ENCODE measurements at places on chromosomes 2 and 18.

GRCh38 chr2:150639383-150639782 is 151.9 kb upstream of the RND3 start:
- DNase-seq = no peak

DNA sequence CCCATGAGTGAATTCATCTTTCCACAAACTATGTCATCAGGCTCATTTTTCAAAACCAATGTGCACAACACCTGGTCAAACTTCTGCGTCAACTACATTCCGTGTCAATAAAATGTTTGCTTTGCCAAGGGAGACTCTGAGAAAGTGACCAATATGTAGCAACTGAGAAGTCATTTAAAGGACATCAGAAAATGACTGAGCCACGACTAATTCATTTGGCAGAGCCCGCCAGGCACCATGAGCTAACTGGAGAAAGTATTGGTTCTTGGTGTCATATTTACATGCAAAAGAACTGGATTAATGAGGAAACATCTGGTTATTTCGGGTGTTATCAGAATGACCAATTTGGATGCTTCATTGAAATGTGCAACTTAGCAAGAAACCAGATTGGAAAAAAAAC is 7.2 kb downstream of the RND3 start:
- DNase-seq = no peak

DNA sequence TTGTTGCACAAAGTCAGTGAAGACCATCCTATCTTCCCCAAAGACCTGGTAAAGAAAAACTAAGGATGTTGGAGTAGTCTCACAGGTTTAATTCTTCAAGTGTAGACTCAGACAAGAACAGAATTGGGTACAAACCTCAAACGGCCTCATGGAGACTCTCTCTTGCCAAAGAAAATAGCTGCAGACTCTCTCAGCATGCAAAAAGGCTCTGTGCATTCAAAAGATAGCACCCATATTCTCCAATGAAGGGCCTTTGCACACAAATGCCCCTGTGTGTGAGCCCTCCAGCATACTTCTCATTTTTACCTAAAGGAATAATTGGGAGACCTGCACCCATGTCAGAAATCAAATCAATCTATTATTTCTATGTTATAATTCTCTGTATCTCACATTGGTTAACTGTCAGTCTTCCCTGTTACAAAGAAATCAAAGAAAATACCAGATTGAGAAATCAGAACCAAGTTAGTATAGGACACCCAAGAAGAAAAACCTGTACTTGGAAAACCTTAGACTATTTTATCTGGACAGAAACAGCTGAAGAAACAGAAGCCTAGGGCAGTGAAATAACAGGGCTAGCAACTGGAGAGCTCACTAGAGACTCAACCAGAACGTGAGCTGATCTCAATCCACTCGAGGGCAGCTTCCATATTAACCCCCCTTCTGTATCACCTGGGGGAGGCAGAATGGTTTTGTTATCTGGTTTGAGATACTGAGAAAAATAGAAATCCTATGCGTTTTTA is 134.7 kb upstream of the DNAJC10 start:
- DNase-seq = no peak

DNA sequence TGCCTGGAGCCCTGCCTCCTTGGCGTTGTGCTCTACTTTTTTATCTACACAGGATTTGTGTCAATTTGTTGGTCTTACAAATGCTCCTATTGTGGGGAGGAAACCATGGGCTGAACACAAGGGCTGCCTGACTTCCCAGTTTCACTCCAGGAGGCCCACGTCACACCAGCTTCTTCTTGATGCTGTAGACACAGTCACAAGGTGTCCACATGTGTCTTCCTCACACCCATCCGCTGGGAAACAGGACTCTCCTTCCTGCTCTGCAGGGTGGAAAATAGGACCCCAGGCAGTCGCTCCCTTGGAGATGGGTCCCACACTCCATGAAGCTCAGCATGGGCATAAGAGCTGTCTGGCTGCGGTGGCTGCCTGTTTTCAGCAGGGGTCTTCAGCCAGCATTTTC is 468.2 kb downstream of the EPHA4 start:
- no peak for DNase-seq

DNA sequence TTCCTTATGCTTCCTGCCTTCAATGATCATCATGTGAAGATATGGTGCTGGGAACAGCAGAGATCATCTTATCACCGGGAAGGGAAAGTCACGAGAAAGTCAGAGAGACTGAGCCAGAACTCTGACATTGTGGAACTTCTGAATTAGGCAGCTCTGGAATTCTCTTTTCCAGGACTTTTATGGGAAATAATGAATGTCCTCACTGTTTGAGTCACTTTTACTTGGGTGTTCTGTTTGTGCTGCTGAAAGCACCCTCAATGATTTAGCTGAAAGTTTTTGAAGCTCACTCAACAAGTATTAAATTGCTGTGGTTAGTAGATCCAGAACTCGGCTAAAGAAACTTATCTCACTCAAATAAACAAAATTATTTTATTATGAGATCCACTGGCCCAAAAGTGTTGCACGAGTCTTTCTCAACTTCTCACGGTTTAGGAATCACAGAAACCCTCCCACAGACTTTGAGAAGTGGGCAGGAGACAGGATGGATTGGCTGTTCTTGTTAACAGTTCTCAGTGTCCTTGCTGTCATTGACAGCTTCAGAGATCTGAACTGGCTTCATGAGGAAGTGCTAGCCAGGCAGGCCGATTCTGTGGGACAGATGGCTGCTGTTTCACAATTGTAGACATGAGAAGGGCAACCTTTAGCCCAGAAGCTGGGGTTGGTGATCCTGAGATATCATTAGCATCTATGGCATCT is 26.4 kb upstream of the ATRAID start:
- DNase-seq = no peak

DNA sequence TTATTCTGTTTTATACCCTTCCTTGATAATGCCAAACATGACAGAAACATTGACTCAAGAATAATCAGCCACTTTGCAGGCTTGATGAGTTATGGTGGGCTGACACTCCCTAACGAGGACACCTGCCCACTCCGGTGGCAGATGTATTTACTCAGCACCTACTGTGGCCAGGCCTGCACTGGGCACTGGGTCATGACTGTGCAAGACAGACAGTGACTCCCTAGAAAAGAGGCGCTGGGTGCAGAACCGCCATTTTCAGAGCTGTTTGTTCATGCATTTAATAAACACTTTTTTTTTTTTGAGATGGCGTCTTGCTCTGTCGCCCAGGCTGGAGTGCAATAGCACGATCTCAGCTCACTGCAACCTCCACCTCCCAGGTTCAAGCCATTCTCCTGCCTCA is 32.5 kb downstream of the SNED1 start:
- DNase-seq = no peak

DNA sequence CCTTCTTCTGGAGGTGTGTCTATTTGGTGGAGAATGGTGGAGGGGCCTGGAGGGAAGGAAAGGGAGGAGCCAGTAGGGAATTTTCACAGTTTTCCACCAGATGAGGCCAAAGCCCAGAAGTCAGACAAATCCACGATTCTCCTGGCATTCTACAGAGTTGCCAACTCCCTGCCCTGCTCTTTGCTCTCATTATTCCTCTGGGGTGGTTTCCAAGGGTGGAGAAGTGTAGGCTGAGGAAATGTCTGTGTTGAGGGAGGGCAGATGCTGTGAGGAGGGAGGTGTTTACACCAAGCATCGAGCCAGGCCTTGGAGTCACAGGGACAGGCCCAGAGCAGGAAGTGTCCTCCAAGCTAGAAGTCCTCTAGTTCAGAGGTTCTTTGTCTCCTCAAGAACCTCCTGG is 124.1 kb upstream of the LGALSL start:
- DNase-seq = no peak

DNA sequence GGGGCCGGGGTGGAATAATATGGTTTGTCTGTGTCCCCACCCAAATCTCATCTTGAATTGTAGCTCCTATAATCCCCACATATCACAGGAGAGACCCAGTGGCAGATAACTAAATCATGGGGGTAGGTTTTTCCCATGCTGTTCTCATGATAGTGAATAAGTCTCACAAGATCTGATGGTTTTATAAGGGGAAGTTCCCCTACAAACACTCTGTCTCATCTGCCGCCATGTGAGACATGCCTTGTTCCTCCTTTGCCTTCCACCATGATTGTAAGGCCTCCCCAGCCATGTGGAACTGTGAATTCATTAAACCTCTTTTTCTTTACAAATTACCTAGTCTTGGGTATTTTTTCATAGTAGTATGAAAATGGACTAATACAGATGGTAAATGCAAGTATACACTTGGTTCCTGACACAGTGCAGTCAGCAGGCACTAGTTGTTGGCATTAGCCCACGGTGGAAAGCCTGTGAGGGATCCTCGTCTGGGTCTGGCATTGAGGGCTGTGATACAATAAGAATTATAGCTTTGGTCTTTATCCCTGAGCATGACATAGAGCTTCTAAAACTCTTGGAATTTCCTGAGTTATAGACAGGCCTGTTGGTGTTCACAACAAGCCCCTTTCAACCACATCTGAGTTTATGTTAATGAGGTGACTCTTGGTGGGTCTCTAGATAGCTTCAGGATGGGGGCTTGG is 135.8 kb downstream of the CABLES1 start:
- DNase-seq = no peak

DNA sequence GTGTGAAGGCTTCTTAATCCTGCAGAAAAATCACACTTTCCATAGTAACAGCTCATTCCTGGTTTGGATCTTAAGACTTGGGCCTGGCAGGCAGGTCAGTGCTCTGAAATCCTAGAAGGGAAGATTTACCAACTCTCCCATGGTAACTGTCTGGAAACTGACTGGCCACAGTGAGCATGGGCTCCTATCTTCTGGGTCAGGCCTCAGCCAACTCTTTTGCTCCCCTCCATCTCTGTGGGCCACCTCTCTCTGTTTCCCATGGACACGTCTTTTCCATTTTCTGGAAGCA is 86.7 kb downstream of the ACAA2 start:
- DNase-seq = no peak

GRCh38 chr2:2779727-2780126 is 448.7 kb upstream of the MYT1L start:
- DNase-seq = no peak

DNA sequence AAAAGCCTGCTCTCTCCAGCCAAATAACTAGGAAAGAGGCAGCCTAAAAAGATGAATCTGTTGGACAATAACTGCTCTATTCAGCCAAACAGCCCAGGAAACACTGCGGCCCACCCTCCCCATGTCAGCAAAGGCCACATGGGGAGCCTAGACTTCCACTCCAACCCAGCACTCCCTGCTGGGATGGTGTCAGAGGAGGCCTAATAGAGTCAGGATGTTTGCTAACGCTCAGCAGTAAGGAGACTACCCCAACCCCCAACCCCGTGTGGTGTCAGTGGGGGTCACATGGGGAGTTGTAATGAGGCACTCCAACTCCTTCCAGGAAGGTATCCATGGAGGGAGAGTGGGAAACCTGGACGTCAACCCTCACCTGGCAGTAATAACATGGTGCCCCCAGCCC is 41.6 kb downstream of the ZBTB7C start:
- DNase-seq = no peak

- no peak for DNase-seq
These were observed 243.5 kb upstream of the TMEFF2 start for GRCh38 chr2:192438239-192438638.

DNA sequence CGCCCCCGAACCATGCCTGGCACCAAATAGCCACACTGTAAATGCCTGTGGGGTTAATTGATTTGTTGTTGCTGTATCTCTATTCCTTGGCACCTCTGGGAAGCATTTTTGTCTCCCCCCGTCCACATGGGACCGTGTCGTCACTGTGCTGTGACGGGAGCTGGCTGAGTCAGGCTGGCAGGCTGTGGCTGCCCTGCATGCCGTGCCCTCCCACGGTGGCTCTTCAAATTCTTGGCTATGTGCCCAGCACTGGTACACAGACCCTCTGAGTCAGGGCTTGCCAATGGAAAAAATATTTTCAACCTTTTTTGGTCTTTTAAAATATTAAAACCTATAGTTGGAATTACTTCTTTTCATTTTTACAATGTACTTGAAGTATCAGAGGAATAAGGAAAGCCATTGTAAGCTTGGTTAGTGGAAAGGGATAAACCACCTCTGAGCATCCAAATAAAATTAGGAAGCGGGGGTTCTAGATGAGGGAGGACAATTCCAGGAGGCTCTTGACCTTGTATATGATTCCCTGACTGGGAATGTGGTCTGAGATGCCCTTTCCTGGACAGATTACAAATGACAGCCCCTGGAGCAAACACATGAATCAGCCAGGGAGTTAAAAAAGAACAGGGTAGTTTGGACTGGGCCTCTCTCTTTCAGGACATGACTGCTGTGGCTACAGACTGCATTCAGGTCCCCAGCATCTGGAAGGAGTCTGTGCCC is 59.4 kb downstream of the DGKD start:
- peak; percentile 49 for DNase-seq

GRCh38 chr18:49899657-49900330 is 86.5 kb upstream of the ACAA2 start:
- DNase-seq = no peak

- no peak for DNase-seq
These were observed 1395.6 kb downstream of the SUCLG1 start for GRCh38 chr2:83063511-83063910.

Data from CD4-positive, alpha-beta T cell treated with Interferon alpha-2 for 1 hour (primary cell).